ENCODE measurements at places on chromosomes 1 and 21. TPM values are rescaled to one million over a fixed set of nuclear protein-coding genes. Genes with fewer than 3 reads are reported as not detected.

DNA sequence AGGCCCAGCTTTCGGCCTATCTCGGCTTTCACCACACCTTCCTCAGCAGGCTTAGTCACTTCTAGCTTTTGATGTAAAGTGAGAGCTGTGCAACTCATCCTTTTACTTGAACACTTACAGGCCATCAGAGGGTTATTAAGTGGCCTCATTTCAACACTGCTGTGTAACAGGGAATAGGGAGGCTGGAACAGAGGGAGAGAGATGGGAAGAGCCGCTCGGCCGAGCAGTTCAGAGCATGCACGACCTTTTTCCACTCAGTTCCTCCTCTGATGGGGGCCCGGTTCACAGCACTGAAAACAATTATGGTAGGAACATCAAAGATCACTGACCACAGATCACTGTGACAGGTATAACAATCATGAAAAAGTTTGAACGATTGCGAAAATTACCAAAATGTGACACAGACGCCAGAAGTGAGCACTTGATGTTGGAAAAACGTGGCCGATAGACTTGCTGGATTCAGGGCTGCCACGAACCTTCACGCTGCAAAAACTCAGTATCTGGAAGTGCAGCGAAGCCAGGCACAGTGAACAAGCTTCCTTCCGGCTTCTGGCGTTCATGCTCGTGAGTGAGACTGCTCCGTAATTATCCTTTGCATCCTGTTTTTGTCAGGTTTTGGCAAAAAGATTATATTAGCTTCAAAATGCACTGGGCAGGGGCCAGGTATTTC, 28.6 kb downstream of the AGPAT3 start:
- H3K27ac ChIP-seq: no peak overlapping the region
- H3K36me3 ChIP-seq: no peaks in the 10 kb centered on the region
- H3K27me3 ChIP-seq: no peaks in the 10 kb centered on the region
- H3K4me1 ChIP-seq: no peaks in the 10 kb centered on the region

- H3K4me1 ChIP-seq: no peaks in the 10 kb centered on the region
- DNase-seq: no peak
- no peak overlapping the region for H3K27ac ChIP-seq
- H3K27me3 ChIP-seq: no peaks in the 10 kb centered on the region
- no peak overlapping the region for H3K4me3 ChIP-seq
These were observed 543.0 kb upstream of the DAB1 start for GRCh38 chr1:57966751-57967406.

DNA sequence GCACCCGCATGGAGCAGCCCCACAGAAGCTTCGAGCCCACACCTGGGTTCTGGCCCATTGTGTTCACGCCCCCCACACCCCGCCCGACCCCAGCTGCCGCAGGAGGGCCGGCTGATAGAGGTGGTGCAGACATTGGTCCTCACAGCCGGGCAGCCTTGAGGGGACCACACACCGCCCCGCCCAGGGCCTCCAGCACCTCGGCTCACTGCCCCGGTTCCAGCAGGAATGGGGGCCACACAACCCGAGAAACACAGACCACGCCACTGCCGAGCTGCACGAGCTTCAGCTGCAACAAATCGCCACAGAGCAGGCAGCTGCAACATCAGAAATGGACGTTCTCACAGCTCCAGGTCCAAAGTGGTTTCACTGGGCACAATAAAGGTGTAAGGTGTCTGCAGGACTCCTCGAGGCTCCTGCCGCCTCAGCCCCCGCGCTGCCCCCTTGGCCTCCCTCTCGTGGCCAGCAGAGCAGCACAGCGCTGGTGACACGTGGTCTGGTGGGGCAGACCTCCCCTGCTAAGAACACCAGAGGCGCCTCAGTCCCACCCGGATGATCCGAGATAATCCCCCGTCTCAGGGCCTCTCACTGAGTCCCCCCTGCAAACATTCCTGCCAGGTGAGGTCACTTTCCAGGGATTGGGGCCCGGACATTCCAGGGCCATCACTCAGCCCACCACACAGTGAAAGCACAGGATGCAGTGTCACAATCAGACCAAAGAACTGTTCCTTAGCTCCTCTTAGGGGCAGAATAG, 62.3 kb upstream of the ADARB1 start:
- H3K27me3 ChIP-seq: no peaks in the 10 kb centered on the region
- DNase-seq: no peak
- peaks cover 7% of the 10 kb centered on the region for H3K4me1 ChIP-seq
- H3K4me3 ChIP-seq: no peak overlapping the region
- H3K27ac ChIP-seq: no peak overlapping the region
- H3K36me3 ChIP-seq: no peaks in the 10 kb centered on the region

- no peaks in the 10 kb centered on the region for H3K36me3 ChIP-seq
- H3K4me1 ChIP-seq: peaks cover 38% of the 10 kb centered on the region
- no peak for DNase-seq
These were observed 66.0 kb downstream of the BCAR3 start for GRCh38 chr1:93615582-93616150.

- H3K4me3 ChIP-seq: no peak overlapping the region
- H3K27me3 ChIP-seq: no peaks in the 10 kb centered on the region
- no peak overlapping the region for H3K27ac ChIP-seq
These were observed 38.6 kb upstream of the RGS18 start for GRCh38 chr1:192119701-192120100.

DNA sequence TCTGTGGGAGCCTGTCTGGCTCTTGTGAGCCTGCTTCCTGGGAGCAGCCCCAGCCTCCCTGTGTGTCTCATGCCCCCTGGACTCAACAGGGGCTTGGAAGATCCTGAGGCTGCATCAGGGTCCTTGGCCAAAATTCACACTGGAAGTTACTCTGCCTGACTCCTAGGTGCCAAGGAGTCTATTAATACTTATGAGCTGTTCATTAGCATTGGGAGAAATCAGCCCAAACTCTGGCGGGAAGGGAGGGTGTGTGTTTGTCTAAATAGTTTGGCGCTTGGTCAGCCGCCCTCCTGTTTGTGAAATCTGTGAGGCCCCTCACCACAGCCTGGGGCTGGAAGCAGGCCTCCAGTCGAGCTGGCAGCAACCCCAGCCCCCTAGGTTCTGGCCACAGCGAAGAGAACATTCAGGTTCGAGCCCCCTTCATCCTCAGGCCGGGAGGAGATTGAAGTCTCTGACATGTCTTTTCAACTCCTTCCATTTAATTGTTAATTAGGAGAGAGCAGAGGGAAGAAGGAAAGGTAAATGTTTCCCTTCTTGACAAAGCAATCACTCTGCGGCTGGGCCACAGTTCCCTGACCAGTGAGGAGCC, 82.1 kb upstream of the F3 start:
- no peaks in the 10 kb centered on the region for H3K36me3 ChIP-seq
- peaks cover 9% of the 10 kb centered on the region for H3K4me1 ChIP-seq
- no peak overlapping the region for H3K27ac ChIP-seq
- no peak for DNase-seq
- H3K27me3 ChIP-seq: no peaks in the 10 kb centered on the region
- no peak overlapping the region for H3K4me3 ChIP-seq

DNA sequence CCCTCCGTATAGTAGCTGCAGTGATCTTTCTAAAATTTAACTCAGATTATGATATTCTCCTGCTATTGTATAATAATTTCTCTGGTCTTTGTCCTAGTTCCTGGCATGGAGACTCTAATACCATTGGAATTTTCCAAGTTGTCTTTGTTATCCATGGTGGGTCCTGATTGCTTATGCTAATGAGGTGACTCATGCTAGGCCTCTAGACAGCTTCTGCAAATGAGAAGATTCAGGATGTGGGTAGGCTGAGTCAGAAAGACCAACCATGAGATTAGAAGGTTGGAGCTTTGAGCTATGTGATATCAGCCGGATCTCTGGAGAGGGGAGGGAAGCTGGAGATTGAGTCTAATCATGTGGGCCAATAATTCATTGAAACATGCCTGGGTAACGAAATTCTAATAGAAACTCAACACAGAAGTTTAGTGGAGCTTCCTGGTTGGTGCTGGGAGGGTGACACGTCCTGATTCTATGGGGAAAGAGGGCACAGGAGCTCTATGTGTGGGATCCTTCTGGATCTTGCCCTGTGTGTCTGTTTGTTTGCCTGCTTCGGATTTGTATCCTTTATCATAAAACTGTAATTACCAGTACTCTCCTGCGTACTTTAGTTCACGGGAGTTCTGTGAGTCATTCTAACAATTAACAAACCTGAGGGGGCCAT, 73.2 kb upstream of the CNIH3 start:
- DNase-seq: peak; percentile 22
- no peak overlapping the region for H3K27ac ChIP-seq
- no peaks in the 10 kb centered on the region for H3K27me3 ChIP-seq
- H3K4me3 ChIP-seq: no peak overlapping the region

DNA sequence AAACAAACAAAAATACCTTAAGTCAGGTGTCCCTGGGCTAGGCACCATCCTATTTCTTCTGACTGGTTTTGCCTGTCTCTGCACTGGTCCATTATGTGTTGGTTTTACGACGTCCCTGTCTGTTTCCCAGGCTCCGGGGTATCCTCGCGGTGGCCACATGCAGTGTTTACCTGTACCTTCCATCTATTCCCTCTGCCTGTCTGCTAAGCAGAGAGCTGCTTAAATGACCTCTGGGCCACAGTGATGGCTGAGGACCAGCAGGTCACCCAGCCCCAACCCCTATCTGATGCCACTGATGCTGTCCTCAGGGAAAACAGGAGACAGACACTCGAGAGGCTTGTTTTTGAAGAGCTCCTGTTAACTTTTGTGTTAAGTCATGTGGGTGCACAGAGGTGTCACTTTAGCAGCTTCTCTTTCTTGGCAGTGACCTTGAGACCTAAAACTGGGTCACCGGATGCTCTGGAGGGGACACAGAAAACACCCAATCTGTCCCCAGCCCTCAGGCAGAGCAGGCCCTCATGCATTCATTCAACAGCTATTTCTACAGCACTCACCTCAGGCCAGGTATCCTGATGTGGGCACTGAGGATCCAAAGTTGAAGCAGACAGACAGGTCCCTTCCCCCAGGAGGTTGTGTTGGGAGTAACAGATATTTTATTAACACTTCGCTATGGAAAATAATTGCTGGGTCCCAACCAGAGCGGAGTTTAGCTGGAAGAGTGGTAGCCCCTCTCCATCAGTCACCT, 4.4 kb upstream of the EFHD2 start:
- H3K4me1 ChIP-seq: peaks cover 4% of the 10 kb centered on the region
- no peak for DNase-seq
- no peaks in the 10 kb centered on the region for H3K27me3 ChIP-seq
- H3K27ac ChIP-seq: no peak overlapping the region

DNA sequence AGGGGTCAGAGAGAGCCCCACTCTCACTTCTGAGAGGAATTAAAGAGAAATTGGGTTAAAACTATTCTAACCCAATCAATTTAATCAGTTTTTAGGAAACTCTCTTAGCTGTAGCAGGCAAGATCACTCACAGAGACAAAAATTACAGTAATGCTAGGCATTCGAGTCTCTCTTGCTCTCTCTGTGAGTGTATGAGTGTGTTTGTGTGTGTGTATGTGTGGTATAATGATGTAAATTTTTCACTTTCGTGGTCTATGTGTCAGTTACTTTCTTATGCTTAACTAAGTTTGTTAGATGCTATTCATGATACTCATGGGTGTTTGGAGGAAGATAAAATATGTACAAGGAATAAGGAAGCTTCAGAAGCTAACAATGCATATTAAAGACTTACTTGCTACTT, 131.3 kb downstream of the FASLG start:
- no peak overlapping the region for H3K27ac ChIP-seq
- H3K27me3 ChIP-seq: no peaks in the 10 kb centered on the region
- H3K4me3 ChIP-seq: no peak overlapping the region

- H3K36me3 ChIP-seq: no peaks in the 10 kb centered on the region
- no peak overlapping the region for H3K4me3 ChIP-seq
- H3K4me1 ChIP-seq: no peaks in the 10 kb centered on the region
- no peaks in the 10 kb centered on the region for H3K27me3 ChIP-seq
- no peak overlapping the region for H3K27ac ChIP-seq
- DNase-seq: no peak
These were observed 16.2 kb upstream of the LIN9 start for GRCh38 chr1:226325178-226325577.

GRCh38 chr1:164767752-164768402, 208.9 kb downstream of the PBX1 start:
- H3K27ac ChIP-seq: no peak overlapping the region
- H3K4me3 ChIP-seq: no peak overlapping the region
- no peak for DNase-seq
- peaks cover 82% of the 10 kb centered on the region for H3K4me1 ChIP-seq

GRCh38 chr1:54571326-54571725, 23.3 kb downstream of the ACOT11 start:
- H3K27ac ChIP-seq: no peak overlapping the region
- no peaks in the 10 kb centered on the region for H3K4me1 ChIP-seq

The IGFN1 gene
- 23.1 TPM for total RNA-seq

The CCDC28B gene
- 2.9 TPM for total RNA-seq

The TCEA3 gene
- 140 TPM for total RNA-seq

The CFHR1 gene
- not detected for total RNA-seq

The TTC22 gene
- total RNA-seq: 12.2 TPM

The PADI3 gene
- not detected for total RNA-seq

The S100A14 gene
- 12.2 TPM for total RNA-seq

The NEXN gene
- total RNA-seq: 7.5 TPM
